ENCODE measurements at places on chromosomes 1 and 21. TPM values are rescaled to one million over a fixed set of nuclear protein-coding genes. Genes with fewer than 3 reads are reported as not detected.
A peak's percentile ranks its signal among the peaks of the same experiment; 100 is the strongest.

The OR10R2 gene
- not detected for total RNA-seq

The ABCG1 gene
- 27.6 TPM for total RNA-seq

The FAF1 gene
- 72.8 TPM for total RNA-seq

The OPRD1 gene
- not detected for total RNA-seq

The ALG14 gene
- 8.6 TPM for total RNA-seq

The CYP2J2 gene
- total RNA-seq, result 1.0 TPM

The PTCH2 gene
- 1.2 TPM for total RNA-seq

The SV2A gene
- 4.5 TPM for total RNA-seq

The TOR1AIP2 gene
- total RNA-seq, result 80.5 TPM

DNA sequence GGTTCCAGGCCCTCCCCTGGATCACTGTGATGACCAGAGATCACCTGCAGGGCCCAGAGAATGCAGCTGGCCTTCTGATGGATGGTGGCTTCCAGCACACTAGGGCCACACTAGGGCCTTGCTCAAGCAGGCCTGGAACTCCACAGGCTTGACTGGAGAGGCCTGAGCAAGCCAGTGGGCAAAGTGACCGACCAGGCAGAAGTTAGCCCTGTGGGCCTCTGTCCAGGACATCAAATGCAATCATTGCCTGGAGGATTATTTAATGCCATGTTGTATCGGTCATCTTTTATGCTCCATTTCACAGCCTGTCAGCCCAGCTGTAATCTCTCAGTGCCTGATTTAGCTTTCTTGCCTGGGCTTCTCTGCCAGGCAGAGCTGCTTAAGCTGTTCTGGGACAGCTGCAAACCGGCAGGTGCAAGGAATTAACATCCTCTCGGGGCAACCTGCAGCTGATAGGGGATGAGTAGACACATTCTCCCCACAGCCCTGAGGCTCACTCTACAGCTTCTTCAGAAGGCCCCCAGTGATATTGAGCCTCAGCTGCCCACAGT, 17.7 kb downstream of the NENF start:
- H3K36me3 ChIP-seq, result no peaks in the 10 kb centered on the region
- no peaks in the 10 kb centered on the region for H3K4me1 ChIP-seq
- no peaks in the 10 kb centered on the region for H3K27me3 ChIP-seq
- DNase-seq, result peak; percentile 68
- H3K4me3 ChIP-seq, result no peak overlapping the region
- H3K27ac ChIP-seq, result no peak overlapping the region

GRCh38 chr1:33176362-33176850, 5.4 kb downstream of the TRIM62 start:
- H3K27ac ChIP-seq, result no peak overlapping the region
- H3K27me3 ChIP-seq, result no peaks in the 10 kb centered on the region
- H3K36me3 ChIP-seq, result peaks cover 3% of the 10 kb centered on the region
- no peaks in the 10 kb centered on the region for H3K4me1 ChIP-seq
- DNase-seq, result no peak

DNA sequence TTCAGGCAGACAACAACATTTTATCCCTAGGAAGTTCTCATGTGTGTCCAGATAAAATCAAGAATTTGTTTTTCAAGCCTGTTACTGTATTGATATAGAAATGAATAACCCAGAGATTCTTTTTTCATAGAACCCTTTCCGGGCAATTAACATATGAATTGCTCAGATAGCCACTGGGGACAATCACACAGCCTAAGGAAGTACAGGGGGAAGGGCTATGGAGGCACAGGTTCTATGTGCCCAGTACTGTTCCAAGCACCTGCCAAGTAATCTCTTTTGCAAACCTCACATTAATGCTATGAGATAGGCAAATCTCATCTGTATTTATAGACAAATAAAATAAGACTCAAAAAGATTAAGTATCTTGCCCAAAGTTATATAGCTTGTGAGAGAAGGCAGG, 84.9 kb downstream of the NTNG1 start:
- no peaks in the 10 kb centered on the region for H3K36me3 ChIP-seq
- no peaks in the 10 kb centered on the region for H3K4me1 ChIP-seq
- H3K27ac ChIP-seq, result no peak overlapping the region
- no peaks in the 10 kb centered on the region for H3K27me3 ChIP-seq
- DNase-seq, result no peak
- no peak overlapping the region for H3K4me3 ChIP-seq

DNA sequence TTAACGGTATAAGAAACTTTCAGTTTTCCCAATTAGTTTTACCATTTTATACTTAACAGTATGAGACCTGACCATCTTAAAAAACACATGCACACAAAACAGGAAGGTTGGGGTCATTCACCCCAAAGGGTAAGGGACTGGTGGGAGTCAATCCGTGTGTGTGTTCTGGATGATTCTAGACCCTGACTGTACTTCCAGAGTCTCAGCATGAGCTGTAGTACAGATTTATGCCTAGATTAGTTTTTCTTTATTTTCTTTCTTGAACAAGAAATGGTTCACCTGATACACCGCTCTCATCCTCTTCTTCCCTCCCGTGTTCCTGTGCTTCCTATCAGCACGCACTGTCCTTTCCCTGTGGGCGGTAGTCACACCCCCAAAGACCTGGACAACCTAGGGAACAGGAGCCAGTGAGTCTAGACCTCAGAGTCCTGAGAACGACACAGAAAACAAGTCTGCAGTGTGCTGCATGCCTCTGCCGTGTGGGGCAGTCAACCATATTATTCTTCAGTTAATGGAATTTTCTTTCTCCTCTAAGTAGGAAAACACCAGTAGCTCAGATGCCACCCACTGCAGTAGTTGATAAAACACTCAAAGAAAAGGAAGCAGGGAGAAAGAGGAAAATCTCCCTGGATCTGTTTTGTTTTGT, 38.9 kb upstream of the MRPS6 start:
- no peaks in the 10 kb centered on the region for H3K4me1 ChIP-seq
- peak overlapping the region; percentile 23 for H3K4me3 ChIP-seq
- H3K27ac ChIP-seq, result peak overlapping the region; percentile 66
- peak; percentile 50 for DNase-seq

DNA sequence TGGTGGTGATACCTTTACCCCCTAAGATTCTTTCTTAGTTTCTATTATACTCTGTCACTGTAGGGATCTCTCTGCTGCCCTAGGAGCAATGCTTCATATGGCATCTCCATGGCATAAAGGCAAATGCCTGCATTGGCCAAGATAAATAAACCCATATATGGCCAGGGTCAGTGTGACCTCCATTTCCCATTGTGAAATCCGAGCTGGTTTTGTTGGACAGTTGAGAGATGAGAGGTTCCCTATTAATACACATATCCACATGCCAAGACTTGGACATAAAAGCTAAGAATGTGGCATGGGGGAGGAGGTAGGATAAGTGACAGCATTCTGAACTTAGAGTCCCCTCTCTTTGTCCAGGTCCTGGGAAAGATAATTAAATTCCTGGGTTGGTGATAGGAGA, 1.4 kb downstream of the TPM3 start:
- H3K27me3 ChIP-seq, result no peaks in the 10 kb centered on the region
- no peak for DNase-seq

GRCh38 chr21:37623183-37623582, 256.6 kb downstream of the DYRK1A start:
- no peak overlapping the region for H3K27ac ChIP-seq
- H3K4me1 ChIP-seq, result peaks cover 4% of the 10 kb centered on the region
- no peaks in the 10 kb centered on the region for H3K27me3 ChIP-seq
- no peak for DNase-seq

- DNase-seq, result no peak
- H3K4me3 ChIP-seq, result no peak overlapping the region
- no peaks in the 10 kb centered on the region for H3K27me3 ChIP-seq
- no peak overlapping the region for H3K27ac ChIP-seq
Observed at GRCh38 chr1:211009944-211010343, 124.0 kb downstream of the KCNH1 start.

- H3K27me3 ChIP-seq, result no peaks in the 10 kb centered on the region
- H3K36me3 ChIP-seq, result no peaks in the 10 kb centered on the region
- H3K27ac ChIP-seq, result no peak overlapping the region
- DNase-seq, result no peak
Observed at GRCh38 chr1:81391125-81391828, 409.5 kb upstream of the ADGRL2 start.

GRCh38 chr1:203325026-203325417, 19.7 kb downstream of the BTG2 start:
- DNase-seq, result peak; percentile 48
- H3K27me3 ChIP-seq, result no peaks in the 10 kb centered on the region
- no peak overlapping the region for H3K4me3 ChIP-seq
- H3K36me3 ChIP-seq, result no peaks in the 10 kb centered on the region
- H3K27ac ChIP-seq, result no peak overlapping the region

- H3K36me3 ChIP-seq, result peaks cover 7% of the 10 kb centered on the region
- no peak for DNase-seq
- no peaks in the 10 kb centered on the region for H3K27me3 ChIP-seq
- no peaks in the 10 kb centered on the region for H3K4me1 ChIP-seq
Observed at GRCh38 chr1:2306151-2306978, 78.2 kb downstream of the SKI start.

GRCh38 chr1:92094090-92094489, 13.9 kb downstream of the BTBD8 start:
- no peak for DNase-seq
- no peaks in the 10 kb centered on the region for H3K27me3 ChIP-seq
- no peak overlapping the region for H3K4me3 ChIP-seq
- no peaks in the 10 kb centered on the region for H3K36me3 ChIP-seq

GRCh38 chr1:5915587-5916571, 76.3 kb downstream of the NPHP4 start:
- no peaks in the 10 kb centered on the region for H3K27me3 ChIP-seq
- H3K4me1 ChIP-seq, result peaks cover 8% of the 10 kb centered on the region
- H3K27ac ChIP-seq, result no peak overlapping the region

GRCh38 chr1:182507685-182508084, 57.7 kb downstream of the RGSL1 start:
- H3K36me3 ChIP-seq, result no peaks in the 10 kb centered on the region
- no peaks in the 10 kb centered on the region for H3K27me3 ChIP-seq
- no peak overlapping the region for H3K27ac ChIP-seq
- no peak overlapping the region for H3K4me3 ChIP-seq
- no peak for DNase-seq
- no peaks in the 10 kb centered on the region for H3K4me1 ChIP-seq

DNA sequence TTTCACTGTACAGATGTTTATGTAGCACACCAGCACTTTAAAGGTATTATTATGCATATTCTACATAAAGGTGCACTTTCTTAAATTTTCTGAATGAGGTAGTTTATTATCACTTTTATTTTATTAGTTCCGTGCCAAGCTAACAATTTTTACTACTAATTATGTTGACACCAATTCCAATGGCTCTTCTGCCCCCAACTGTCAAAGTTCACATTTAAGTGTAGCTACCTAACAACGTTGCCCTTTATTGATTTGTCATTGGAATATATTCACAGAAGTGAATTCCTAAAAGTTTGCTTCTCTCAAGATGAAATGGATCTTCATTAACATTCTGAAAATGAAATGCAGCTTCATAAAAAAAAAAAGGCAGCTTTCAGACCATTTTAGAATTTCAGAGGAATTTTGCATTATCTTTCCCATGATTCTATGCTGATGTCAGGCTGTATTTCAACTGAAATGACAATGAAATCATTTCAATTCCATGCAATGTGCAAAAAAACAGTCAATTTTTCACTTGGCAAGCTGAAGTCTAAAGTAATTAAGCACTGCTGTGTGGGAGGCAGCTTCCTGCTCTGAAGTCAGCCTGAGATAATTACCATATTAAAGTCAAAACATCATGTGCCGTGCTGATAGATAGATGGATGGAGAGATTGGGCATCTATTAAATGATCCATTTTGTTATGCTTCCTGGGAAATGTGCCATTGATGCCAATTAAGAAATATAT, 229.2 kb downstream of the TTLL7 start:
- no peak overlapping the region for H3K4me3 ChIP-seq
- no peak for DNase-seq
- H3K36me3 ChIP-seq, result no peaks in the 10 kb centered on the region
- no peaks in the 10 kb centered on the region for H3K4me1 ChIP-seq
- no peaks in the 10 kb centered on the region for H3K27me3 ChIP-seq

DNA sequence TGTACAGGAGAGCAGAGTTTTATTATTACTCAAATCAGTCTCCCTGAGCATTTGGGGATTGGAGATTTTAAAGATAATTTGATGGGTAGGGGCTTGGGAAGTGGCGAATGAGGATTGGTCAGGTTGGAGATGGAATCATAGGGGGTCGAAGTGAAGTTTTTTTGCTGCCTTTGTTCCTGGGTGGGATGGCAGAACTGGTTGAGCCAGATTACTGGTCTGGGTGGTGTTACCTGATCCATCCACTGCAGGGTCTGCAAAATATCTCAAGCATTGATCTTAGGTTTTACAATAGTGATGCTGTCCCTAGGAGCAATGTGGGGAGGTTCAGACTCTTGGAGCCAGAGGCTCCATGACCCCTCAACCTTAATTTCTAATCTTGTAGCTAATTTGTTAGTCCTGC, 108.8 kb downstream of the BACH1 start:
- no peak for DNase-seq
- no peaks in the 10 kb centered on the region for H3K36me3 ChIP-seq
- no peak overlapping the region for H3K27ac ChIP-seq
- H3K4me3 ChIP-seq, result no peak overlapping the region

GRCh38 chr1:97192872-97193572, 471.4 kb downstream of the PTBP2 start:
- H3K27me3 ChIP-seq, result no peaks in the 10 kb centered on the region
- H3K36me3 ChIP-seq, result no peaks in the 10 kb centered on the region
- H3K27ac ChIP-seq, result no peak overlapping the region
- H3K4me3 ChIP-seq, result no peak overlapping the region
- no peaks in the 10 kb centered on the region for H3K4me1 ChIP-seq

DNA sequence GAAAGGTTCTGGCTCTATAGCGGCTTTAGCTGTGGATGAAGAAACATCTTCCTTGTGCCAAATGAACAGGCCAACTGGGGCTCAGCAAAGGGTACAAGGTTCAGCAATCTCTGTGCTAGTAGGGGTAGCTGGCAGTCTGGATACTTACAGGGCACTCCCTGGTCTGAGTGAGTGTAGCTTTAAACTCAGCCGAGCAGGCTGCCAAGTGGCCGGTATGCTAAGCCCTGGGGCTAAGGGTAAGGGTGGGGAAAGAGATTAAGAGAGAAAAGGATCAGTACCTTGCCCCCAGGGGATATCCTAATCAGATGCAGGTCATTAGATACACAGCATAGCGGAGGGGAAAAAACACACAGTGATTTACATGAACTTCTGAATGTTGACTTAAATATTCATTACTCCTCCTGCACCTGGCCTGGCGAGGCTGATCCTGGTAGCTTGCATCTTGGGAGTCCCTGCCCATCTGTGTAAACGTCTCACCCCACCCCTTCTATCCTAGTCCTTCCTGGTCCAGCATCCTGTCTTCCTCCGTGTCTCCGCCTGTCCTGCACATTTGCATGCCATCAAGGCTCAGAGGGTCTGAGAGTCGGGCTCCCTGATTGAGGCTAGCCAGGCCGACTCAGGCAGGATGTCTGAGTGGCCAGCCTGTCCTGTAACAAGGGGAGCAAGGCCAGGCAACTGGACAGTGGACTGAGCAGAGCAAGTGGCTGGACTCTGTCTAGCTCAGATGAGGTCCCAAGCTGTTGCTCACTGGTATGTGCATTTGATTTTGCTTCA, 39.5 kb upstream of the CNTN2 start:
- H3K36me3 ChIP-seq, result no peaks in the 10 kb centered on the region
- no peaks in the 10 kb centered on the region for H3K27me3 ChIP-seq
- no peak for DNase-seq
- peaks cover 3% of the 10 kb centered on the region for H3K4me1 ChIP-seq
- no peak overlapping the region for H3K27ac ChIP-seq

DNA sequence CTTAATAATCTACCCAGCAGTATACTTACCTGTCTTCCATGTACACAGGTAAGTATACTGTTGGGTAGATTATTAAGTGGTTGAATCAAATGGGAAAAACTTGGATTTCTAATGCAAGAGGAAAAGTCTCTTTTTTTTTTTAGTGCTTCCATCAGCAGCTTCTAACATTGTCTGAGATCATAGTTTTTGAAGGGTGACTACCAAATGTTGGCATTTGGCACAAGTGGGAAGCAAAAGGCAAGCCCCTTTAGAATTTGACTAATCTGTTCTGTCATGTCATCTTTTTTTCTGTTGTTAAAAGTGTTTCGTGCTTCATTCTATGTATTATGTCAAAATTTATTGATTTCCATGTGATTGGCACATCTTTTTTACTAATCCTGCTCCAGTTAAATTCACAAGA, 547 bp downstream of the FMO1 start:
- DNase-seq, result no peak
- peak overlapping the region; percentile 60 for H3K4me3 ChIP-seq

Measured in kidney (tissue), 22 donors.